ENCODE measurements at places on chromosomes 13 and 19.

DNA sequence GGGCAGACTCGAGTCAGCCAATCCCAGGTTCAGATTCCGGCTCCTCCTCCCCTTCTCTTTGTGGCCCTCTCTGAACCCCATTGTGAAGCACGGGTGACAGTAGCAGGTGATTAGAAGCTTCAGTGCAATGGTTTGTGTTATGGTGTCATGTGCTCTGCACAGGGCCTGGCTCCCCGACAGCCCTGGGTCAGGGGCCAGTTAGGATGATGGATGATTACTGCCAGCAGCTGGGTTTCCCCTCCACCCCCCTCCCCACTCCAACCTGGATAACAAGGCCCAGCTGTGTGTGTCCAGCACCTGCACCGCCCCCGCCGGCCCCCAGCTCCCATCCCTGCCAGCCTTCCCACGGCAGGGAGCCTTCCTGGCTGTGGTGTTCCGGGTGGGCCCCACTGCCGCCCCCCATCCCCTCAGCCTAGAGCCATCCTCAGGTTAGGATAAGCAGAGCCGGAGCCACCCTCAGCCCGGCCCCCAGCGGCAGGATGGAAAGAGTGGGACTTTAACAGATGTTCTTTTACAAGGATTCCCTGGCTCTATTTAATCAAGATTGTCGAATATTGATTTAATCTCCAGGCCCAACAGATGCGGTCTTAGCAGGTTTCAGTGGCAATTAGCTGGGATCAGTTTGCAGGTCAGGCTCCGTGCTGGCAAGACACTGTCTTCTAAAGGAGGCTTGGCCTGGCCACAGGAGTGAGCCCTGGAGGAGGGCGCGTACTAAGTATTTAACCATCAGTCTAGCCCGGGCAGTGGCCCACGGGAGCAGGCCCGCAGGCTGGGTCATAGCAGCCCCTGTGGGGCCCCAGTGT, 156.2 kb downstream of the SIPA1L3 start:
- no peak for DNase-seq

- no peak for DNase-seq
Observed at GRCh38 chr13:60590800-60591747, 194.1 kb downstream of the TDRD3 start.

- DNase-seq, result no peak
Observed at GRCh38 chr13:29597706-29598105, 2.2 kb upstream of the SLC7A1 start.

DNA sequence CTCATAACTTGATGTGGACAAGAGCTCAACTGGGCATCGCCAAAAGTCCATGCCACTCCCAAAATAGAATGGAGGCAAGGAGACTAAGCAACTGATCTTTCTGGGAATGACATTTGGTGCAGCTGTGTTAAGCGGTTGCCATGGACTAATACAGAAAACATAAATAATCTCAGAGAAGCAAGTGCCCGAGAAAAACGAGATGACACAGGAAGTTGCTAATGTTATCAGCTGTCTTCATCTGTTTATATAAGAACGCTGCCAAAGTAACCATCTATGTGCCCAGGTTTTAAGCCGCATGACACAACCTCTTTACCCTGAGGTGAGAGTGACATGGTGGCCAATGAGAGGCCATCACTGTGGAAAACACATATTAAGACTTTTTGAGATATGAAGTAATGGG, 54.9 kb upstream of the SACS start:
- DNase-seq, result no peak

DNA sequence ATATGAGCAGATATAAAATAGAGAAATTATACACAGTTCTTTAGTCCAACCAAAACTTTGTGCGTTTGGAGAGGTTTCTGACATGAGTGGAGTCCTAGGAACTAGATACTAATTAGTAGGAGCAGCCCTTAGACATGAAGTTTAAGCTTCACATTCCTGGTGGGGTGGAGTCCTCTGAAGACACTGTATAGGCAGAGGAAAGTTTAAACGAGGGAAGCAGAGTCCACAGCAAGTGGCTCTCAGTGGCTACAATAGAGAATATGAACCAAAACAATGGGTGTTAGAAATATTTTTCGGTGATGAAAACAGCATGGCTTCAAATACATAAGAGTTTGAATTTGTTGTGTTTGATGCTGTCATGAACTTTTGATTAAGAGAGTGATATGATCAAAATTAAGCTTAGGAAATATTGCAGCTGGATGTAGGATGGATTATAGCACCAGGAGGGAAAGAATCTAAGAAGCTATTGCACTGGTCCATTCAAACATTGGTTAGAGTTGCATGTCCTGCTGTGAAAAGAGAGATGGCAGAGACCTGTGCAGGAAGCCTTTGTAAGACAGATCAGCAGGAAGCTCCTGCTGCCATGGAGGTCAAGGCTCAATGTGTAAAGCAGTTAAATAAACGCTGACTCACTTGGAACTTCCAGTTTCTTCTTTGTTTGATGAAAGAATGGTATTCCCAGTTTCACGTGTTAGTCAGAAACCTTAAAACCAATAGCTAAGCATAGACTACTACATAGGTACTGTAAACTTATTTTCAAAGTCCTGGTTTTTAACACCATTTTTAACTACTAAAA, 175.2 kb downstream of the TDRD3 start:
- DNase-seq, result peak; percentile 20

- DNase-seq, result peak; percentile 49
Observed at GRCh38 chr19:771332-771785, 20.4 kb downstream of the MISP start.

DNA sequence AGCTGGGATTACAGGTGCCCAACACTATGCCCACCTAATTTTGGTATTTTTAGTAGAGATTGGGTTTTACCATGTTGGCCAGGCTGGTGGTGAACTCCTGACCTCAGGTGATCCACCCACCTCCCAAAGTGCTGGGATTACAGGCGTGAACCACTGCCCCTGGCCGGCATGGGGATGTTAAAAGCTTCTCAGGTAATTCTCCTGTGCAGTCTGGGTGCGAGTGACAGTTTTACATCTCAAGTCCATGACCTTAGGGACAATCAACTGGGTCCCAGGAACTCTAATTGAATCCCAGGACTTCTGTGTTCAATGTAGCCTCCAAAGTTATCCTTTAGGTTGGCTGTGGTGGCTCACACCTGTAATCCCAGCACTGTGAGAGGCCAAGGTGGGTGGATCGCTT, 100.1 kb upstream of the TSHZ3 start:
- no peak for DNase-seq

Data from CD14-positive monocyte (primary cell).